ENCODE measurements at places on chromosomes 3 and 15. TPM values are rescaled to one million over a fixed set of nuclear protein-coding genes. Genes with fewer than 3 reads are reported as not detected.

- no peak for DNase-seq
Observed at GRCh38 chr15:57183041-57183440, 193.3 kb upstream of the CGNL1 start.

GRCh38 chr3:107062310-107062709 is 314.9 kb upstream of the CCDC54 start:
- DNase-seq = no peak

GRCh38 chr3:101077361-101078011 is 84.3 kb upstream of the ABI3BP start:
- DNase-seq = no peak

Gene SCG5
- 3.1 TPM for total RNA-seq

DNA sequence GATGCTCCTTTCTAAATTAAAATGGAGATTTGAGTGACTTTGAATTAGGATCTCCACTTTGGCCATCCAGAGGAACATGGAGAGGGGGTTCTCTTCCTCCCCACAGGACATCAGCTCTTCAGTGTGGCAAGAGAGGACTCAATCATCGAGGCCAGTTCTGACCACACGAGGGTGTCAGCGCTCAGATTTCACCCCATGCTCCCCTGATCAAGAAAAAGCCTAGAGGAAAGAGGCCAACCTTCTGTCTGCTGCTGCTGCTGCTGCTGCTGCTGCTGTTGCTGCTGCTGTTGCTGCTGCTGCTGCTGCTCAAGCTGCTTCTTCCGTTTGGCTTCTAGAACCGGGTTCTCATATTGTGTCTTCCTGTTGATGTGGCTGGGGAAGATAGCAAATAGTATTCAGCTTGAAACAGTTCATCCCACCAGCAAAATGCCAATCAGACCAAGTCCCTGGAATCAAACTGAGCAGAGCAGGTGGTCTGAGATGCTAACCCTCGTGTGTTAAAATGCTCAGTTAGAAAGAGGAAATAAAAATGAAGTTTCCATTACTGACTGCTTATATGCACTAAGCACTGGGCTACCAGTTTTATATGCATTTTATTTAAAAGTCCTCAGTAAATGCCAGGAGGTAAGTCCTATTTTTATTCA is 599.0 kb downstream of the MAGI1 start:
- no peak for DNase-seq

- DNase-seq = no peak
Observed at GRCh38 chr3:47283193-47283537, 421 bp downstream of the KLHL18 start.

Gene LOXL1
- total RNA-seq = 9.1 TPM

- no peak for DNase-seq
Observed at GRCh38 chr3:13262493-13263211, 157.5 kb downstream of the NUP210 start.

GRCh38 chr3:50162034-50162883 is 7.1 kb downstream of the SEMA3F start:
- DNase-seq = no peak

DNA sequence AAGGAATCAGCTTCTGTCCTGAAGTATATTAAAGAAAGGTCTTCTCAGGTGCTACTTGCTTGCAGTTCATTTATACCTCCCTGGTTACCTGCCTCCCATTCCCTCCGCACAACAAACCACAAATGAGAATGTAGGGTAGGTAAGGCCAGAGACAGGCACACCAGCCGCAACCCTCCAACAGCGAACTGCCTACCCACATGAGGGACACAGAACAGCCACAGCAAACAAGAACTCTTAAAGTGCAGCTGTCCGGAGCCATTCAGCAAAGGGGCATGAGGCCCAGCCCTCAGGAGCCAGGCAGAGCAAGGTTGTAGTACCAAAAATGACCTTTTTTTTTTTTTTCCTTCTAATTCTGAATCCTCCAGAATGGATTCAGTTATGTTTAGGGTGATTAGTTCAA is 52.4 kb downstream of the SPSB4 start:
- no peak for DNase-seq

DNA sequence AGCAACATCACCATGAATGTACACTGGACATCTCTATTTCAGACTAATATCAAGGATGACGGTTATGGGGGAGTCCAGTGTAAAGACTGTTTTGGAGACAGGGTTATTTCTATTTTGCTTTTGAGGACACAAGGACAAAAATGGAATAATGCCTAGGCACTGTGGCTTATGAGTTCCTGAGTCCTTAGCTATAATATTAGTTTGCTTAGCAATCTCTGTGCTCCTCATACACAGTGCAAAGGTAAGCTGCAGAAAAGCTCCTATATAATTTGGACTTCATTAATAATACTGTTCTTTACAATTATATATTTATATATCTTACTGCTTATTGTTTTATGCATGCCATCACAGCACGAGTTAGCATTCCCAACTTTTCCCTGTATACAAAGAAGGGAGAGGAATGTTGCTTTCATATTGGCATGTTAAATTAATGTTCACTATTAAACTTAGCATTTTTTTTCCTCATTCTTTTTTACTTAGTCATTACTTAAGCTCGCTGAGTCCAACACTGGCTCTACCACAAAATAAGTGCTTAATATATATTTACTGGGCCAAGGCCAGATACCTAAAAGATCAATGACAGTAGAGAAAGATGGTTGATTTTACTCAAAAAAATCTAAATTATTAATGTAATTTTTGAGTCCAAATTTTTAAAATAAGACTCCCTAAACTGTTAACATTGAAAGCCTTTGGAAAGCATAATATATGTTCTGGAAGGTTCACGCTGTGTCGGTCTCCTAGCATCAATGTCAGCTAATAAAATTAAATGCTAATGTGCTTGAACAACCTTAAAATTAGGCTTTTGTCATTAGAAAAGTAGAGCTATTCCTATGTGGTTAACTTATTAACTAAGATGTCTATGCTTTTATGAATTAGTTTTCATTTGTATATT is 13.8 kb downstream of the THBS1 start:
- DNase-seq = no peak

Gene SAMMSON
- not detected for total RNA-seq

DNA sequence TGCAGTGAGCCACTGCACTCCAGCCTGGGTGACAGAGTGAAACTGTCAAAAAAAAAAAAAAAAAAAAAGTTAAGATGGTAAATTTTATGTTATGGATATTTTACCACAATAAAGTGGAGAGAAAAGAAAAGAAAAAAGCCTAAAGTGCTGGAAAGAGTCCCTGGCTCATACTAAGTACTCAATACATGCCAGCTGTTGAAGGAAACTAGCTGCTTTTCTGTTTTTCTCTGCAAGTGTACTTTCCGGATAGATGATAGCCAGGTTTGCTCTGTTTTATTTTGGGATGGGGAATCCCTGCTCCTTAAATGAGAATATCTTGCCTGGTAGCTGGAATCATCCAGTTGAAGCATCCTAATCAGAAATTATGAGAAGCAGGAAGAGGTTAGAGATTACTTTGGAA is 10.9 kb downstream of the EID1 start:
- DNase-seq = no peak

- no peak for DNase-seq
Observed at GRCh38 chr15:73932381-73933191, 6.3 kb downstream of the LOXL1 start.

GRCh38 chr15:70504299-70504951 is 258.9 kb downstream of the UACA start:
- peak; percentile 26 for DNase-seq

All from activated CD4-positive, alpha-beta memory T cell treated with anti-CD3 and anti-CD28 coated beads, Interleukin-2, amount 10 ng/mL, durations not matched to agents 7 days and 5 days (primary cell).